ENCODE measurements at places on chromosomes 16 and 17.
A peak's percentile ranks its signal among the peaks of the same experiment; 100 is the strongest.

DNA sequence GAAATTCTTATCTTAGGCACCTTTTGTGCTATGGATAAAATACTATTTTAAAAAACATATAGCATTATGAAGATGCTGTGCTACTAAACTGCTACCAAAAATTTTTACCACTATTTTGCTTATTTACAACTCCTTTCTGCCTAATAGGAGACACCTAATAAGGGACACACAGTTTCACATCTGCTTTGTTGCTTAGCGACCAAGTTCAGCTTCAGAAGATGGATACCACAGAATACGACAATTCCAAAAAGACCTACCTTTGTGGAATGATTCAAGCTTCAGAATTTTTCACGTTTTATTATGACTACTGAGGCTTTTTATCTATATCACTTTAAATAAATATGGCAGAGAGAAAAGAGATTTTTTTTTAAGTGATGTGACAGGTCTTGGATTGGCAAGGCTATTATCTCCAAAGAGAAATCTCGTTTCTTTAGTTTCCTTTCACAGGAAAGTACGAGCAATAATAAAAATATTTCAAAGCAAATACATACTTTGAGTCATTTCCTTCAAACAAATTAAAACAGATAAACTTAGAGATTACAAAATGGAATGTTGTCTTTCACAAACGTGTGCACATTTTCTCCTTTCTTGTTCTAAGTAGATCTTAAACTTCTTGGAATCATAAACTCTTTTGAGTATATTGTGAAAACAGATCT lies 35.4 kb downstream of the SPAG9 start:
- no peak for DNase-seq

DNA sequence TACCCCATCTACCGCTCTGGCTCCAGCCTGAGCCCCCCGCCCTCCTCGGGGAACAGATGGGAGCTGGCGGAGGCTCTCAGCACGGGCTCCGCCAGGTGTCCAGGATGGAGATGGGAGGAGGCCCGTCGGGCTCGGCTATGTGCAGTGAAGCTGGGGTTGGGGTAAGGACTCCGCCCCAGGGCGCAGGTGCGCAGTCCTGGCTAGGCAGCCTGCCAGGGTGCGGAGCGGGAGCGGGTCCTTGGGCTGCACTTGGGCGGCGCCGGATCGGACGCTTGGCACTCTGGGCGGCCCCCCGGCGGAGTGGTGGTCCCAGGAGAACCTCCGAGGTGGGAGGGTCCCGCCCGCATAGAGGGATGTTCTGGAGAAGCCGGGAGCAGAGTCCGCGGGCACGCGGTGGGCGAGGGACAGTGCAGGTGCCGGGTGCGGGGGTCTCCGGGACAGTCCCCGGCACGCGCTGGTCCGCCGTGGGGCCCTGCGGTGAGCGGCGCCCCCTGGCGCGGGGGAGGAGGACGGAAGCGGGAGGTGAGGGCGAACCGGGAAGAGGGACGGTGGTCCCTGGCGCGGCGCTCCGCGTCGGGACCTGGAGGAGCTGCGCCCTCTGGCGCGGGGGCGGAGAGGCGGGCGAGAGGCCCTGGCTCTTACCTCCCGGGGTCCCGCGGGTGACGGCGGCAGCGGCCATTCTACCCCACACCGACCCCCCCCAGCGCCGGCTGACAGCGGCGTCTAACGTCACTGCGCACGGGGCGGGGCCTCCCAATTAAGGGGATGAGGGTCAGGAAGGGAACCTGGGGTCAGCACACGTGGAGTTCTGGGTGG lies at the start of gene CAMTA2:
TSS of gene CAMTA2 (minus strand) at position 725 of the 816 bp plus-strand sequence. CDS start 1,453 bp downstream, outside the sequence.
- DNase-seq, result peak; percentile 88

DNA sequence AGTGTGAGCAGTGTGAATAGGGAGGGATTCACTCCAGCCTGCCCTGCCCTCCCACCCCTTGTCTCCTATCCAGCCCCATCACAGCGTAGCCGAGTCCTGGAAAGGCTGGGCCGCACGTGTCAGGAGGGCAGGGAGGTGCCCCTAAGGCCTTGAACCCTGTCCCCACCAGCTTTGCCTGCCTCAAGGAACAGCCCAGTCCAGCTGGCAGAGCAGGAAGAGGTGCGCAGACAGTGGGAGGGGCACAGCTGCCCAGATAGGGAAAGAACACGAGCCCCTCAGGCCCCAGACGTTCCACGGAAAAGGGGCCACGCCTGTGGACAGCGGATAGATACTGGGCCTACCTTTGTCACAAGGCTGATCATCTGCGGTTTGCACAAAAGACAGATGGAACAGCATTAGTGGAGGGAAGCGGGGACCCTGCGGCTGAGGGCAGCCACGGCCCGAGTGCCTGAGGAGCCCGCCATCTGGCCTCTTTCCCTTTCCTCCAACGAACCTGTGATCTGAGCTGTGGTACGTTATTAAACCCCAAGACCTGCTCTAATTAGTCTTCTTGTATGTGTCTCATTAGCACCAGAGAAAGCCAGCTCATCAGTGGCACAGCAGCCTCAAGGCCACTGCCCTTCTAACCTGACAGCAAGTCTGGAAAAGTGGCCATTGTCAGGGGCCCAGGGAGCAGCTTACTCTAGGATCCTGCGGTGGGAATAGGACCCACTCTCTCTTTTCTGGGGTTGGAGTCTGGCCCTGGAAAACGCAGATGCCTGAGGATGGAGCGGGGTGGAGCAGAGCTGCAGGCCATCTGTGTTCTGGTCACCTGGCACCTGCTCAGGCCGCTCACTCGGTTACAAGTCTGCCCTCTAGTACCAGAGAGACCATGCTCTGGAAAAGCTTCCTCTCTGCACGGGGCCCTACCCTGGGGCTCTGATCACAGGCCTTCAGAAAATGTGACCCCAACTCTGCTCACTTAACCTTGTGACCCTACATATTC lies 16.3 kb downstream of the MPP3 start:
- no peak for DNase-seq

- DNase-seq, result no peak
Measured at GRCh38 chr17:53133876-53134275, 688.9 kb upstream of the KIF2B start.

- no peak for DNase-seq
Measured at GRCh38 chr16:64826374-64826773, 295.5 kb downstream of the CDH11 start.

DNA sequence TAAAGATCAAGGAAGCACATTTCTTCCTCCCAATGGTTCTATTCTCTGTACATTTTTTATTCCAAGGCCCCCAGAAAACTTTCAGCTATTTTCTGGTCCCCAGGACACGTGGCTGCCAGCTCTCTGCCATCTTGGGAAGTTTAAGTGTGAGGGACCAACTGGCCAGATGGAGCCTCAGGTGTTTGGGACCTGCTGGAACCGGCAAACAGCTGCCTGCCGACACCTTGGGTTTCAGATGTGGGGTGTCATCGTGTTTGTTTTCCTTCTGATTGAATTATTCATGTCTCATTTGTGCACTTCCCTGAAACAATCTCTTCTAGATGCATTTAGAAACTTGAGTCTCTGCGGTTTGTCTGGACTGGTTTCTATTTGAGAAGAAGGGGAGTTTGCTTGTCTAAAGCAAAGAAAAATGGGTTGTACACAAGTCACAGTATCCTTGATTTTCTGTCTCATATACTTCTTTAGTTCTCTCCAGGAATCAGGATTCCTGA lies 386.5 kb downstream of the SLC39A11 start:
- DNase-seq, result no peak

DNA sequence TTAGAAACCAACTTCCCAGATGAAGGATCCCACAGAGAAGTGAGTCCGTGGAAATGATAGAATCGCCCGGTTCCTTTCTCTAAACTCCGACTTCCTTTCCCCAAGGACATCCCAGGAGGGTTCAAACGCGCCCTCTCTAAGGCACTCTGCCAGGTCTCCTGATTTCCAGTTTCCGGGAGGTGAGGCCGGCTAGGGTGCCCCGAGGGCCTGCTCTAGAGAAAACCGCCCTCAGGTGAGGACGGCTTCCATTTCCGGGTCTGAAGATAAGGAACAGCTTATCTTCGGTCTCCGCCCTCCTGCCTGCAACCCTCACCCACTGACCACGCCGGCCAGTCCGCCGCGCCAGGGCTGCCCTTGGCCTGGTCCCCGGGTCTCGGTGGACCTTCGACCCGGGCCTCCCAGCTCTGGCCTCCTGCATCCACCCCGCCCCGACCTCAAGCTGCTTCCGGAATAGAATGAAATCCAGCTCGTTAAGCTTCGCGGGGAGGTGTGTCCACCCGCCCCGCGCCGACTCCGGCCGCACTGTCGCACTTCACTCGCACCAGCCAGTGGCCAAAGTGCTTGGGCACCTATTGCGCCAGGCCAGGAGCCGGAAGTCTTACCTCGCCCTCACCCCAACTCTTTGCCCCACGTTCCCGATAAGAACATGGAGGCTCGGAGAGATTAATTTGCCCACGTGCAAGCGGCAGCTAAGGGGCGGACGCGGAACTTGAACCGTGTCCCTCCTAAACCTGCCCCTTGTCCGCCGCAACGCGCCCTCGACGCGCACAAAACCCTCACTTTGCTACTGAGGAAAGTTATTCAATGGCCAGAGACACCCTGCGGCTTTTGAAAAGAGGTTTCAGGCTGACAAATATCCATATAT lies 836 bp upstream of the MMP15 start:
- peak; percentile 21 for DNase-seq

DNA sequence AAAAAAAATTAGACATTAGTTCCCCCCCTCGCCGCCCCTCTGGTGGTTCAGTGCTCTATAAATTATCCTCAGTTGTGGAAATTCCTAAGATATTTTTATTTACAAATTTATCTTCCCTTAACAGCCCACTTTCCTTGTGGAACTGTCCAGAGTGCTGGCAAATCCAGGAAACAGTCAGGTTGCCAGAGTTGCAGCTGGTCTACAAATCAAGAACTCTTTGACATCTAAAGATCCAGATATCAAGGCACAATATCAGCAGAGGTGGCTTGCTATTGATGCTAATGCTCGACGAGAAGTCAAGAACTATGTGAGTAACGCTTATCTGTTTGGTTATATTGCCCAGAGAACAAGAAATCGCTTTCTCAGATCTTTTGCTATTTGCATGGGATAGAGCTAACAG lies 2.9 kb downstream of the KPNB1 start:
- DNase-seq, result no peak

GRCh38 chr17:75340631-75341030 lies 51.4 kb upstream of the SLC25A19 start:
- DNase-seq, result no peak

DNA sequence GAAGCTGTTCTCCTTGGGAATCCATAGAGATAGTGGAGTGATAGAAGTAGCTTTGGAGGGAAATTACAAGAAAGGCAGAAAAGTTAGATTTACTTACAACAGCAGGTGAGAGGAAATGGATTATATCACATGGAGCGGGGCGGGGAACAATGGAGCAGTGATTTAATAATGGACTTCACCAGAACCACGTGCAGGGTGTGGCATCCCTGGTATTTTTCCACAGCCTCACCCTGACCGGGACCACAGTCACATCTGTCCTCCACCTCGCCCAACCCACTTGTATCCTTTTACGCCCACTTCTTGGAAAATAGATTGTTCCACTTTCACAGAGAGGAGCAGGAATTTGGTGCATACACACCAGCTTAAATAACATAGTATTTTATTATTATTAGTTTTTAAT lies 15.9 kb upstream of the CYB5B start:
- no peak for DNase-seq

DNA sequence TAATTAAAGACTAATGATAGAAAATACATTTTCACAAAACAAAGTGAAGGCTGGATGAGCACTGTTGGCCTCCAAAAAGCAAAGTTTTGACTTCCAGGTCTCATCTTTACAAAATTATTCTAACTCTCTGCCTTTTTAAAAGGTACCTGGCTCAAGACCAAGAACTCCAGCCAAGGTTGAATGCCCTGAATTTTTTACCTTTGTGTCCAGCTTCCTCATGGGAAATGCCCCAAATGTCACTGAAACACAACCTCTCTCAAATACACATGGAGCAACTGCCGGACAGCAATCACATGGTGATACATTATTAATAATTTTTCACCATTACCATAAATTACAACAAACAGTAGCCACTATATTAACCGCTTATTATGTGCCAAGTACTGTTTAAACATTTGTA lies 32.2 kb downstream of the ADAMTS18 start:
- DNase-seq, result no peak

DNA sequence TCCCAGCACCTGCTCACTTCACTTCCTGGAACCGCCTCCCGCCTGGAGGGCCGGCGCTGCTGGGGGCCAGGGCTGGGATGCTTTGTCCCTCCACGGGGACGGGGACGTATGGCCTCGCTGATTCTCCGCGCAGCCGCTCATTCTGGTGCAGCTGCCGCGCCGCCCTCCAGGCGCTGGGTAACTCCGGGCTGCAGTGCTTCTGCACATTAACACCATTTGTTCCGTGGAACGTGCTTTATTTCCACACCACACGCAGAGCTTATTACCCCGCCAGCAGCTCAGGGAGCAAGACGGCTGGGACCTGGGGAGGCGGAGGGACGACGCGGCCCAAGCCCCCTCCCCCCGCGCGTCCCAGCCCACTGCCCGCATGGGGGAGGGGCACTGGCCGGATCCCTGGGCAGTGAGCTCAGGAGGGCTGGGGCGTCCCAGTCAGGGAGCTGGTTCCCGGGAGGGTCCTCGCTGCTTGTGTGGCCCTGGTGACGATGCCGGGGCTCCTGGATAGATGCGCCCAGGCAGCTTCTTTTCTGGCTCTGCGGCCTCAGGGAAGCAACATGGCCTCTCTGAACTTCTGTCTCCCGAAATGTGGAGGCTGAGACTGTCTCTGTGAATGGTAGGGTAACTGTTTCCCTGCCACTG lies 45.4 kb upstream of the ACSF3 start:
- DNase-seq, result no peak

DNA sequence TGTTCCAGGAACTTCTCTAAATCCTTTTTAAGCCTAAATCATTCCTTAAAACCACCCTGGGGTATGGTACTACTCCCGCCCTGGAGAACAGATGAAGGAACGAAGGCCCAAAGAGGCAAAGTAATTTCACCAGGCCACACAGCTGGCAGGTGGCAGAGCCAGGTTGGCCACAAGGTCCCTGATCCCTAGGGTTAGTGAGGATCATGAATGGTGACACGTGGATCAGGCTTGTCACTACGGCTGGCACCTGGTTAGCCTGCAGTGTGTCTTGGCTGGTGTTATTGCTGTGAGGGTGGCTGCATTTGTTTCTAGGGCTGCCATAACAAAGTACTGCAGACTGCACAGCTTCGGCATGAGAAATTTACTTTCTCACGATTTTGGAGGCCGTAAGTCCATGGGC lies 26.0 kb upstream of the ZNF423 start:
- no peak for DNase-seq

DNA sequence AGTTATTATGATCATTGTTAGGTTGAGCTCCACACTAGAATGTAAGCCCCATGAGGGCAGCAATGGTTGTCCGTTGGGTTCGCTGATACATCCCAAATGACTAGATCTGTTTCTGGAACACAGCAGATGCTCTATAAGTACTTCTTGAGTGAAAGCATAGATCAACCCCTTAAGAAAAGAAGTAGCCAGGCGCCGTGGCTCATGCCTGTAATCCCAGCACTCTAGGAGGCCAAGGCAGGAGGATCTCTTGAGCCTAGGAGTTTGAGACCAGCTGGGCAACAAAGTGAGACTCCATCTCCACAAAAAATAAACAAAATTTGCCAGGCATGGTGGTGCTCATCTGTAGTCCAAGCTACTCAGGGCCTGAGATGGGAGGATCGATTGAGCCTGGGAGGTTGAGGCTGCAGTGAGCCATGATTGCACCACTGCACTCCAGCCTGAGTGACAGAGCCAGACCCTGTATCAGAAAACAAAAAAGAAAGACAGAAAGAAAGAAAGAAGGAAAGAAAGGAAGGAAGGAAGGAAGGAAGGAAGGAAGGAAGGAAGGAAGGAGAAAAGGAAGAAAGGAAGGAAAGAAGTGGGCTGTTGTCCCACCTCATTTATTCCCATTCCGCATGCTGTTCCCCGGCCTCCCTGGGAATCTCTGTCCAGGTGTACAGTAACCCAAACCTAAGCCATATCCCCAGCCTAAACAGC lies 54.4 kb upstream of the RPL38 start:
- no peak for DNase-seq

GRCh38 chr17:57588086-57588485 lies 157.0 kb downstream of the CCDC182 start:
- no peak for DNase-seq
